SK-N-MC (cell line): ENCODE measurements at places on chromosomes 13 and 19.

DNA sequence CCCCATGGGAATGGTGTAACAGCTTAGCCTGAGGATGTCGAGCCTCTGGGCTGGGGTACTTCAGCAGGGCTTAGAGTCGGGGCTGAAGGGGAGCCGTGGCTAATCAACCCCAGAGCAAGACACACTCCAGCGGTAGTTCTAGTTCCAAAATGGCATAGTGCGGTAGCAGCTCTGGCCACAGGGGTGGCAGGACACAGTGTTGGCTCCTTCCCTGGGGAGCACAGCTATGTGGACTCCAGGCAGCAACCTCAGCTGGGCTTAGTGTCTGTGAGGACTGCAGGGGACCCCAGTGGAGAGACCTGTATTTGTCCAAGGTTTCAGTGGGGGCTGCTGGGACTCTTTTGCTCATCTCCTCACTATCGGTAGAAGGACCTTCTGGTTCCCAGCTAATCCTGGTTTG, 70.8 kb upstream of the PCDH20 start:
- DNase-seq = no peak

- DNase-seq = no peak
Observed at GRCh38 chr13:22405891-22406290, 735.0 kb downstream of the FGF9 start.

DNA sequence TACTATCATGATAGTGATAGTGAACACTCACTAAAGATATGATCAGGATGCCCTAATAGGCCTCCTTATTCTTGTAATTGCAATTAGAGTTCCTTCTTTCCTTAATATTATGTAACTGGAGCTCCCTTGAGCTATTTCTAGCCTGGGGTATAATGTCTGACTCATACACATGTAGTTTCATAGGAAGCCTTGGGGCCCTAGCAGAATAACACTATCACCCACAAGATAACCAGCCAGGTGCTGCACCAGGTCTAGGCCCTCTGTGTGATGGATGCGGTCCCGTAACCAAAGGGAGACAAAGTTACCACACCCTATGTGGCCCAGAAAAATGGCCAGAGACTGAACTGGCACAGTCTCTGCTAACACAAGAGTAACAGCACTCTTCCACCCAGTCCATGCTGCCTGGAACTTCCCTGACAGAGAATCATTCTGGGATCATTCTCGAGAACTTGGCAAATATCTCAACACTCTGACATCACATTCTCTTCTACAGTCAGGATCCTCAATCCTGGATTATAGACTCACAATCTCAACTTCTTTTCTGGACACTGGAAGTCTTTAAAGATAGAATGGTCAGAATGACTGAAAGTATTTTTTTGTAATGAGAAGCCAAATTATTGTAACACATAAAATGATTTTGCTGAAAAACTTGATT, 32.6 kb upstream of the IGFL4 start:
- no peak for DNase-seq

GRCh38 chr13:113605866-113606438, 21.4 kb downstream of the TFDP1 start:
- DNase-seq = no peak

DNA sequence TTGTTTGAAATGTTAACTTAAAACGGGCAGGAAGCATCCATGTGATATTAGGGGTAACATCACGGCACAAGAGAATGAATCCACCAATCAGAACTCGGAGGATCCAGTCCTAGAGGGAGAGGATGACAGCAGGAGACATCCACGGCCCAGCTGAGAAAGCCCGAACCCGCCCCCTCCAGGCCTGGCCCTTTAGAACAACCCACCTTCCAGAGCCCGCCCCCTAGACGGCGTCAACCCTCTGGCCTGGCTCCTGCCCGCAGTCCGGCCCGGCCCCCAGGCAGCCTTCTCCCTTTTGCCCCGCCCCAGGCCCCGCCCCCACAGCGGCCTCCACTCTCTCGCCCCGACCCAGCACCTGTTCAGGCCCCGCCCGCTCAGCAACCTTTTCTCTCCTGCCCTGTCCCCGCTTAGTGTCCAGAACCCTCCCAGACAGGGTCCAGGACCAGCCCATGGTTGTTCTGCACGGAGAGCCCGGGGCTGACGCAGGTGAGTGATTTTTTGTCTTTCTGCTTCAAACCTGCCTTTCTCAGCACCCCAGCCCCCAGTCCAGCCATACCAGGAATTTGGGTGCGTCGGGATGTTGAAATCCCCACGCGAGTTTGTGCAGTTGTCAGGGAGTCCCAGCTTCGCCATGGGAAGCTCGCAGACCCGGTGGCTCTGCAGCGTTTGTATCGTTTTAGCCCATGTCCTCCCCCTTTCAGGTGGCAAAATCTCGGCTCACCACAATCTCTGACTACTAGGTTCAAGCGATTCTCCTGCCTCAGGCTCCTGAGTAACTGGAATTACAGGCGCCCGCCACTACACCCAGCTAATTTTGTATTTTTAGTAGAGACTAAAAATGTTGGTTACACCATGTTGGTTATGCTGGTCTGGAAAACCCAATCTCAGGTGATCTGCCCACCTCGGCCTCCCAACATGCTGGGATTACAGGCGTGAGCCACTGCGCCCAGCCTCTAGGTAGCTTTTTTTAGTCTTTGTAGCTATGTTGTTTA, 16.1 kb downstream of the ZNF816 start:
- no peak for DNase-seq

DNA sequence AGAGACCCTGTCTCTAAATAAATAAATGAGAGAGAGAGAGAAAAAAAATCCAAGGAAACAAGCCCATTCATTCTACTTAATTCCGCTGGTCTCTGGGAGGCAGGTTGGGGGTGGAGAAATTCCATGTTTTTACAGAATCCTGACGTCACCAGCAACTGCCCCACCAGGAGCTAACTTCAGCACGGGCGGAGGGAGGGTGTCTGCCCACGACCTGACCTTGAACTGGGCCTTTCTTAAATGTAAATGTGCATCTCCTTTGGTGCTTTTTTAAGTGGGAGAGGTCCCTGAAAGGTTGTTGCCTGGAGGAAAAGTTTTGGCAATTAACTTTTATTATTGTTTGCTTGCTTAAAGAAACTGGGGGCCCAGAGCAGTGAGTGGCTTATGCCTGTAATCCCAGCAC, 15.5 kb downstream of the KLF2 start:
- DNase-seq = no peak

DNA sequence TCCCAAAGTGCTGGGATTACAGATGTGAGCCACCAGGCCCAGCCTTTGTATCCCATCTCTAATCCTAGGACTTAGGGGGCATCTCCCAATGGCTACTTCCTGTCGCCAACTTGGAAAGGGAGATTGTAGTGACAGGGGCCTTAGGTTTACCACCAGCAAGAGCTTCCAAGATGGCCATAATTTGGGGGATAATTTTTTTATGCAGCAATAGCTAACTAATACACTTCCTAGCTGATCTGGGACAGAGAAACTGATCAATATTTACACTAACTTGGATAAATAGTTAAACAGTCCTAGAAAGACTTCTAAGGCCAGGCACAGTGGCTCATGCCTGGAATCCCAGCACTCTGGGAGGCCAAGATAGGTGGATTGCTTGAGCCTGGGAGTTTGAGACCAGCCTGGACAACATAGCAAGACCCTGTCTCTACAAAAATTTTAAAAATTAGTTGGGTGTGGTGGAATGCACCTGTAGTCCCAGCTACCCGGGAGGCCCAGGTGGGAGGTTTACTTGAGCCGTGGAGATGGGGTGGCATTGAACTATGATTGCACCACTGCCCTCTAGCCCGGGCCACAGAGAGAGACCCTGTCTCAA, 5.3 kb upstream of the COLGALT1 start:
- DNase-seq = no peak

DNA sequence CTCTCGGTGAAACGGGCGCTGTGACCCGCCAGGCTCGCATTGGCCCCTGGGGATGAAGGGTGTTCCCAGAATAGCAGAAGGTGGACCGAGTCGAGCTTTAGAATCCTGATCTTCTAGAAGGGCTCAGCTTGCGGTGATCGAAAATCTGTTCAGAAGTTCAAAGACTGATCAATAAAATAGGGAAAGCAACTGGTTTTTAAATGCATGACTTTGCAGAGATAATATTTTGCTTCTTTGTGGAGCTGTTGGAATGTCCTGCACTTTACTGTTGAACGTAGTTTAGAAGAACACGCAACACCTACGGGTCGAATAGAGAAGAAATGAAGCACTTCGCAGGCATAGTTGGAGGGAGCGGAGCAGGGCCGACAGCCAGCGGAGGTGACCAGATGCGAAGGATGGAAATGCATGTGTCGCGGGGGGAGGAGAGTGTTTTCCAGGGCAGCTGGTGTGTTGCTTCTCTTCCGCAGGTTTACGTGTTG, 766 bp downstream of the CEBPG start:
- DNase-seq = no peak

DNA sequence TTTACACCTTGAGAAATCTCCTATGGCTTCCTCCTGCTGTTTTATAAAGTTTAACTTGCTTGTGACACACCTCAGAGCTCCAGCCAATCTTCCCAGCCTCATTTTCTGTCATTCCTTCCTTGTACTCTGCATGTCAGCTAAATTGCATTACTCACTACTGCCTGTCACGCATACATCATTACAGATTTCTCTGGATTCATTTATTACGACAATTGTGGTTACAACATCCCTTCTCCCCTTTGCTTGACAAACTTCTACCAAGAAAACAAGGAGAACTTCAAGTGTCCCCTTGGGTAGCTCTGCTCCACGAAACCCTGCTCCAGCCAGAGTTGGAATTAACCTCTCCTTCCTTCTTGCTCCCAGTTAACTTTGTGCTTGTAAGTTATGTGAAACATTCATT, 22.0 kb upstream of the GPR18 start:
- no peak for DNase-seq

GRCh38 chr19:45348367-45349125, 8.0 kb downstream of the KLC3 start:
- DNase-seq = no peak

DNA sequence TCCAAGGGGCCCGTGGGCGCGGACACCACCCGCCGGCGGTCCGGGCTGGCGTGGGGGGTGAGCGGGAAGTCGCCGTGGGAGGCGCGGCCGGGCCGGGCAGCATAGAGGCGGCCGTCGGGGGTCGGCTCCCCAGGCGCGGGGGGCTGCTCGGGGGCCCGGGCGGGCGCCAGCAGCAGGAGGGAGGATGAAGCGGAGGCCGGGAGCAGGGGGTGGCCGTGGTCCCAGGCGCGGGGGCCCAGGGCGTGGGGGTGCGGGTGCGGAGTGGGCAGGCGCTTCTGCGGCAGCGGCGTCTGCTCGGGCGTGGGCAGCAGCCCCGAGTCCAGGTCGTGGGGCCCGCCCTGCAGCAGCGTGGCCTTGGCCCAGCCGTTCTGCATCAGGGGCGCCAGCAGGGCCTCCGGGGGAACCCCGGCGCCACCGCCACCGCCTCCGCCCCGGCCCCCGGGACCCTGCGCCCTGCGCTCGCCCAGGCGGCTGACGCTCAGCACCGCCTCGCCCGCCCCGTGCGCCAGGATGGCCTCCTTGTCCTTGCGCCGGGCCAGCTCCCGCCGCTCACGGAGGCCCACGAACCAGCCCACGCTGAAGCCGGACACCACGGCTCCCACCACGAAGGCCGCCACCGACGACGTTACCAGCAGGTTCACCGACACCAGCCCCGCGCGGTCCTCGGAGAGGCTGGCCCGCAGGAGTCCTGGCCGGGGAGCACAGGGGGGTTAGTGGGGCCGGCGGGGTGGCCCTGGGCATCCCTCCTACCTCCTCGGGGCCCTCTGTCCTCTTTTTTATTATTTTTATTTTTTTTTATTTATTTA, 4.2 kb upstream of the LRG1 start:
- DNase-seq = no peak

DNA sequence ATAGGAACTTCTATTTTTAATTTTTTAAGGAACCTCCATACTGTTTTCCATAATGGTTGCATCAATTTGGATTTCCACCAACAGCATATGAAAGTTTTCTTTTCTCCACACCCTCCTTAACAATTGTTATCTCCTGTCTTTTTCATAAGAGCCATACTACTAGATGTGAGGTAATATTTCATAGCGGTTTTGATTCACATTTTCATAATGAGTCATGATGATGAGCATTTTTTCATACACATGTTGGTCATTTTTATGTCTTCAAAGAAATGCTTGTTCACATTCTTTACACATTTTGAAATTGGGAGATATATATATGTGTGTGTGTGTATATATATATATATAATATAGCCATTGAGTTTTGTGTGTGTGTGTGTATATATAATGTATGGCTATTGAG, 420.3 kb upstream of the PCDH9 start:
- DNase-seq = no peak

GRCh38 chr19:369256-369655, 24.7 kb upstream of the MIER2 start:
- no peak for DNase-seq

GRCh38 chr13:52004511-52005170, 6.6 kb downstream of the ATP7B start:
- DNase-seq = no peak

GRCh38 chr13:28717170-28717569, 1.6 kb downstream of the SLC46A3 start:
- no peak for DNase-seq

DNA sequence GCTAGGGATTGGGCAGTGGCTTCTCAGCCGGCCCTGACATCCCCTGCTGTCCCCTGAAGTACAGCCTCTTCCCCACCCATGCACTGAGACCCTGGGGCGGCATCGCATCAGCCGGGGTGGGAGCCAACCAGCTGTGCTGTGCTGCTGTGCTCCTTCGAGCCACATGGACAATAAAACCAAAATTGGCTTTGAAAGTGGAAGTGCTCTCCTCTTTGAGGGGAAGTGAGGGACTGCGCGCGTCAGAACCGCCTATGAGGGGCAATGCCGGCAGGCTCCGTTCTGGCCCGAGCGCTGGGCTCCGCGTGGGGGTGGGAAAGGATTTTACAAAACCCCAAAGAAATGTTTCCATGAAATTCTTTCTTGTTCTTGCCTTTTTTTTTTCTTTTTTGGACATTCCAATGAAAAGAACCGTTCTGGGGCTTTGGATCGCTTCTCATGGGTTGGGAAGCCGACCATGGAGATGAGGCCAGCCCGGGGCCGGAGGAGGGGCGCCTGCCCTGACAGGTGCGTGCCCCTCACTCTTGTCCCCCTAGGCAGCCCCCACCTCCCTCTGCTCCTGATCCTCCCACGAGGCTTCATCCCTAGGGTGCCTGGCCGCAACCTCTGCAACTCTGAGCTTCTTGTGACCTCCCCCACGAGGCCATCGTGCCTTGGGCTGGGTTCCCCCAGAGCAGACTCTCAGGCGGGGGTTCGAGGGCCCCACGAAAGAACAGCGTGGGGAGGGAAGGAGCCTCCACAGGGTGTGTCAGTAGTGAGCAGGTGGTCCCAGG, 22.6 kb downstream of the KLHL26 start:
- DNase-seq = no peak

DNA sequence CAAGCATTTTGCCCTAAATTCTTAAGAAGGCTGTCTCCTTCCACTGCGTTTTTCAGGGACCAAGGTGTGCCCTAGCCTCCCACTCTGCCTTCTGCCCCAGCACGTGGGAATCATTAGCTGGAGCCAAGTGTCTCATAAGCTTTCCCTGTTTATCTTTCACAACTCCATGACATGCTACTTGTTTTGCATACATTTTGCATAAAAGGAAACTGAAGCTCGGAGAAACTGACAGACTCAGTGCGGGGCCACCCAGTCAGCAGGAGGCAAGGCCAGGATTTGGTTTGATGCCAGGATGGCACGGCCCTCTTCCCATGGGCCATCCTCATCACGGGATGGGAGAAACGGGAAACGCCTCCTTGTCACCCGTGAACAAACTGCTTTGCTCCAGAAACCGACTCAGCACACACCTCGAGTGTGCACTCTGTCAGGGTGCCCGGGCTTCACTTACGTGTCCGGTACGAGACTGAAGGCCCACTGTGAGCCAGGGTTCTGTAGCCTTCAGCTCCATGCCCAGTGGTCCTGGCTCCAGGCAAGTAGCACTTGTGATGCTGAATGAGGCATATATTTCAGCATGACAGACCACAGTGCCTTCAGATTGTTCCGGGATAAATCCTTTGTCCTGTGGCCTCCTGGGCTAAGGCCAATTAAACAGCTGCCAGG, 9.6 kb downstream of the CEBPA start:
- no peak for DNase-seq
